NCI-H2227 treated with DMSO at 0.1 percent for 48 hours (cell line): ENCODE measurements at places on chromosomes 1 and 21.
A peak's percentile ranks its signal among the peaks of the same experiment; 100 is the strongest.

DNA sequence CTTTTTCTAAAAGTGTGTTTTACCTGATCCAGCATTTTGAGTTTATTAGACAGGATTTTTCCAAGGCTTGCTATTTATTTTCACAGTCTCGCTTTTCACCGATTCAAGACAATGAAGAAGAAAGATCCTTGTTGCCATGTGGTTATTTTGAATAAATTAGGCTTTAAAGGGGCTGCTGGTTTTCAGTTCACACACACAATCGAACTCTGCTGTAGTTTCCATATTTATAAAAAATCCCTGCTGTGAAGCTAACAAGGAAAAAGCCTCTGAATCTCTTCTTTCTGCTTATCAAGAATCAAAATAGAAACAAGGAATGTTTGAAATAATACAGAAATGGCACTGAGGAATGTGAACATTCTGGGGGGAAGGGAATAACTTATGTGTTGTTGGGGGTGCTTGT is 102.5 kb upstream of the KAZN start:
- no peak for DNase-seq

DNA sequence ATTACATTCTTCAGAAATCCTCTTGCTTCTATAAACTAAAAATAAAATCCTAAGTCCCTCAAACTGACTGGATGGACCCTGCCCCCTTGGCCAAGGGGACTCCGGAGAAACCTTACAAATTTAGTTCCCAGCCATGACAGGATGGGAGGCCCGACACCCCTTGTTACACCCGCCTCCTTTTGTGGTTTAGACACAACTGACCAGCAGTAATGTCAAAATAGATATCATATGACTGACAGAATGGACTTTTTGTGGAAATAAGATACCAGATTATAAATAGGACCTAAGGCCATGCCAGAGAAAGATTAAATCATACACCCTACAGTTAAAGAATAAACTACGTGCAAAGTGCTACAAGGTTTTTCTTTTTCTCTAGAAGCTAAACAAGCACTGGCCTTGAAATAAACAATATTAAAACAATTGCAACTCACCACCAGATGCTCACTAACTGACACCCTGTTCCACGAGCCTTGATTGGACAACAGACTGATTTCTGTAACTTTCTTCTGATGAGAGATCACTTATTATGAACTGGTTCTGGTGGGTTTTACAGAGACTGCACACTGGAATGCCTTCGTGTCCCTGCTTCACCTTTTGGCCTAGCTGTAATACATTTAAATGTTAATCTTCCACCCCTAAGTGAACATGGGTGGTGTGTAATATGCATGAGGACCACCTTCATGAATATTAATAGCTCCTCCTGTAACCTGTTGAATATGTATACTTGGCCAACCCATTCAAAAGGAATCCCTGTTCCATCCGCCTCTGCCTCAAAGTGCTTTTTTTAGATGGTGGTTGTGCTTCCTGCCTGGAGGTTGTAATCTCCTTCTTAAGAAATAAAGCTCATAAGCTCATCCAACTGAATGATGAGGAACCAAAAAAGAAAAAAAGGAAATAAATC is 99.6 kb downstream of the ODF2L start:
- DNase-seq = no peak

GRCh38 chr1:6005276-6005917 is 13.2 kb upstream of the NPHP4 start:
- peak; percentile 27 for DNase-seq

- DNase-seq = no peak
These were observed 71.7 kb upstream of the ANGPTL1 start for GRCh38 chr1:178942285-178943198.

DNA sequence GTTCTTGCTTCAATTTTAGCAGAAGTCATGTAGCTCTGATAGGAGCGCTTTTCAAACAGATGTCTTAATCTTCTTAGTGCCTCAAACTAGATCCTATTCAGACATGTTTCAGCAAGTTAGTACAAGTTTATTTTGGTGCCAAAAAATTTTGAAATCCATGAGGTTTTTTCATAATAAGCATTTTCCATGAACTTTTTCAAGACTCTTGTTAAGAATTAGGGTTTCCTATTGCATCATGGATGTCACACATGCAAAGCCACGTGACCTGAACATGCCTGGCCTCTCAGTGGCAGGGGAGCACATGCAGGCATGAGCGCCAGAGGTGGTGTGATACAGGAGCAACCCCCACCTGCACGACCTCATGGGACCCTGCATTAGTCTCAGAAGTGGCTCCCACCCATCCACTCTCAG is 67.6 kb downstream of the POFUT2 start:
- no peak for DNase-seq

- no peak for DNase-seq
These were observed 39.1 kb upstream of the ZC3H11B start for GRCh38 chr1:219651993-219652392.
